CD4-positive, alpha-beta memory T cell (primary cell): ENCODE measurements at places on chromosomes 3 and 15. TPM values are rescaled to one million over a fixed set of nuclear protein-coding genes. Genes with fewer than 3 reads are reported as not detected.

GUCA1C gene
- total RNA-seq, result not detected

GRCh38 chr3:99731499-99731898, 86.2 kb upstream of the CMSS1 start:
- no peak for DNase-seq
- H3K27ac ChIP-seq, result no peak overlapping the region
- no peaks in the 10 kb centered on the region for H3K27me3 ChIP-seq
- no peaks in the 10 kb centered on the region for H3K36me3 ChIP-seq

- DNase-seq, result no peak
- no peaks in the 10 kb centered on the region for H3K36me3 ChIP-seq
- H3K27ac ChIP-seq, result no peak overlapping the region
- no peak overlapping the region for H3K4me3 ChIP-seq
- H3K4me1 ChIP-seq, result peaks cover 3% of the 10 kb centered on the region
Observed at GRCh38 chr15:62858343-62858742, 184.2 kb upstream of the TPM1 start.

- H3K4me1 ChIP-seq, result peaks cover 99% of the 10 kb centered on the region
- peak overlapping the region; percentile 67 for H3K27ac ChIP-seq
- H3K4me3 ChIP-seq, result no peak overlapping the region
- no peaks in the 10 kb centered on the region for H3K27me3 ChIP-seq
- no peak for DNase-seq
- H3K36me3 ChIP-seq, result peaks cover 32% of the 10 kb centered on the region
Observed at GRCh38 chr15:77015646-77016320, 20.9 kb downstream of the PSTPIP1 start.

DNA sequence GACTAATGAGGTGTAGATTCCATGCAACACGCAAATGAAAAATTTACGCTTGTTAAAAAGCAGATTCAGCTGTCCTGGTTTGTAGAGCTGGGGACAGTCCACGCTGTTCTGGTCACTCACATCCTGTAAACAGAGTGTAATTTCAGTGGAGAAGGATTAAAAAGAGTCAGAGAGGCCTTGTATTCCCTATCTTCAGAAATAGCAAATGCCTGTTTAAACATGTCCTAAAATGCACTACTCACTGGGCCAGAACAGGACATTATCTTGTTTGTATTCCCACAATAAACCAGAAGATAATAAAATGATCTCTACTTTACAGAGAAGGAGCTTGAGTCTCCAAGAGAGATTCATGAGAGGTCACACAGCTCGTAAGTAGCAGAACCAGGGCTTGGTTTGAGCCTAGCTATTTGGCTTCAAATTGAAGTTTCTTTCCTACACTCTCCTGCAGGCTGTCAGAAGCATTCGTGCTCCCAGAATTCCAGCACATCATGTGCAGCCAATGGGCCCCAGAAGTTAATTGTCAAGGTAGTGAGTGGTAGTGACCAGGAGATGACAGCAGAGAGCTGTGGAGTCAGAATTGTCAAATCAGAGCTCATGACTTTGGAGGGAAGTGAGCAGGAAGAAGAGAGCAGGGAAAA, 242.5 kb downstream of the ATP8B4 start:
- no peaks in the 10 kb centered on the region for H3K27me3 ChIP-seq
- DNase-seq, result no peak
- no peak overlapping the region for H3K27ac ChIP-seq
- no peak overlapping the region for H3K4me3 ChIP-seq
- H3K36me3 ChIP-seq, result no peaks in the 10 kb centered on the region
- H3K4me1 ChIP-seq, result no peaks in the 10 kb centered on the region

- no peak overlapping the region for H3K4me3 ChIP-seq
- no peaks in the 10 kb centered on the region for H3K36me3 ChIP-seq
- no peaks in the 10 kb centered on the region for H3K27me3 ChIP-seq
Observed at GRCh38 chr3:62672988-62673313, 202.3 kb downstream of the CADPS start.

GRCh38 chr3:152554980-152555379, 280.0 kb upstream of the P2RY1 start:
- H3K4me3 ChIP-seq, result no peak overlapping the region
- no peaks in the 10 kb centered on the region for H3K4me1 ChIP-seq
- no peaks in the 10 kb centered on the region for H3K36me3 ChIP-seq
- H3K27me3 ChIP-seq, result no peaks in the 10 kb centered on the region

SSUH2 gene
- total RNA-seq, result not detected

GRCh38 chr15:98121957-98122356, 161.5 kb downstream of the ARRDC4 start:
- no peaks in the 10 kb centered on the region for H3K27me3 ChIP-seq
- no peaks in the 10 kb centered on the region for H3K4me1 ChIP-seq

DNA sequence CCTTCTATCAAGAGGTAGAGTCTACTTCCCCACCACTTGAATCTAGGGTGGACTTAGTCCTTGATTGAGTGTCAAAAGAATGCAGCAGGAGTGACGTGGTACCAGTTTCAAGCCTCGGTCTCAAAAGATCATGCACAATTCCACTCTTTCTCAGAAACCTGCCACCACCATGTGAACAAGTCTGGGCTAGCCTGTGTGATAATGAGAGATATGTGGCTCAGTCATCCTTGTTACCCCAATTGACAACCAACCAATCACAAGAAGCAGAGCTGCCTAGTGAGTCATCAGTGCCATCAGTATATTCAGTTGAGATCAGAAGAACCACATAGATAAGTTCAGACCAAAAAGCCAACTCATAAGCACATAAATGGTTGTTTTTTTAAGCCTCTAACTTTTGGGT, 374.5 kb downstream of the IL20RB start:
- no peaks in the 10 kb centered on the region for H3K27me3 ChIP-seq
- H3K4me3 ChIP-seq, result no peak overlapping the region
- no peak for DNase-seq
- no peak overlapping the region for H3K27ac ChIP-seq

GRCh38 chr3:172104471-172105072, 65.2 kb downstream of the FNDC3B start:
- H3K4me3 ChIP-seq, result no peak overlapping the region
- DNase-seq, result peak; percentile 11
- no peaks in the 10 kb centered on the region for H3K36me3 ChIP-seq
- no peaks in the 10 kb centered on the region for H3K27me3 ChIP-seq
- H3K4me1 ChIP-seq, result peaks cover 86% of the 10 kb centered on the region

MASP1 gene
- total RNA-seq, result not detected

SLC6A11 gene
- total RNA-seq, result not detected

TICRR gene
- 0.12 TPM for total RNA-seq

DNA sequence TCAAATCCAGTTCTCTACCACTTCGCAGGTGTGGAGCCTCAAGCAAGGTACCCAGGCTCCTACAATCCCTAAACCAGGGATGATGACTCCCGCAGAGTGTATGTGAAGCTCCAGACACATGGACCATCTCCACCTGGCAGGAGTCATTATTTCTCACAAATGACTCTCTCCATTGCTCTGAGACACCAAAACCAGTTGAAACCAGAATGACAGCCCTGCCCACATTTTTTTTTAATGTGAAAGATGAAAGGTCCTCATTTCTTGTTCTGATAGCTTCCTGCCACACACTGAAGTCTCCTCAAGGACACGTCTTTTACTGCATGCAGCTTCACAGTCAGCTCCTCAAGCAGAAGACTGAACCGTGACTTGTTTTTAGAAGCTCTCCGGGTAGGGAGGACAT, 61.4 kb upstream of the ZBTB38 start:
- H3K4me3 ChIP-seq, result peak overlapping the region; percentile 49
- H3K36me3 ChIP-seq, result no peaks in the 10 kb centered on the region
- H3K27ac ChIP-seq, result peak overlapping the region; percentile 62
- peak; percentile 76 for DNase-seq
- peaks cover 50% of the 10 kb centered on the region for H3K4me1 ChIP-seq
- H3K27me3 ChIP-seq, result no peaks in the 10 kb centered on the region

SLC24A5 gene
- total RNA-seq, result not detected

GRCh38 chr3:49466085-49466484, 4.0 kb upstream of the DAG1 start:
- no peak overlapping the region for H3K27ac ChIP-seq
- H3K4me1 ChIP-seq, result peaks cover 13% of the 10 kb centered on the region
- no peaks in the 10 kb centered on the region for H3K36me3 ChIP-seq

CYP8B1 gene
- total RNA-seq, result not detected

DNA sequence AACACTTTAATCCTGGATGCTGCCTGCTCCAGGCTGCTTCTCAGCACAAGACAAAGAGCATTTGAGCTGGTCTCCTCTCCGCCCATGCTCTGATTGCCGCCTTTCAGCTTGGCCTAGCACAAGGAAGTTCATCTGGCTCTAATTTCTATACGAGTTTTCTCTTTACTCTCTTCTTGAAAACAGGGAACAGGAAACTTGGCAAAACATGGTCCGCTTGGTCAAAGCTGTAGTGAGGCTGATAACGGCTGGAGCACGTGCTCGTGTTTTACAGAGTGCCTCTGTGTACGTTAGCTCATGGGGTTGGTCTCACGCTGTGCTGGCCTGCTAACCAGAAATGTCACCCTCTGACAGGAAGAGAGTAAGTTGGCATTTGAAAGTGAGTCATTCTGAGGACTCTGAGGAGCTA, 19.2 kb downstream of the RARRES1 start:
- H3K4me1 ChIP-seq, result no peaks in the 10 kb centered on the region
- no peak for DNase-seq
- no peaks in the 10 kb centered on the region for H3K27me3 ChIP-seq
- no peaks in the 10 kb centered on the region for H3K36me3 ChIP-seq

SLC6A20 gene
- not detected for total RNA-seq

- H3K36me3 ChIP-seq, result peaks cover 24% of the 10 kb centered on the region
- H3K27me3 ChIP-seq, result no peaks in the 10 kb centered on the region
- H3K4me1 ChIP-seq, result no peaks in the 10 kb centered on the region
- no peak overlapping the region for H3K27ac ChIP-seq
- no peak for DNase-seq
- H3K4me3 ChIP-seq, result no peak overlapping the region
Observed at GRCh38 chr15:57272771-57273357, 103.4 kb upstream of the CGNL1 start.

TMEM108 gene
- not detected for total RNA-seq

DNA sequence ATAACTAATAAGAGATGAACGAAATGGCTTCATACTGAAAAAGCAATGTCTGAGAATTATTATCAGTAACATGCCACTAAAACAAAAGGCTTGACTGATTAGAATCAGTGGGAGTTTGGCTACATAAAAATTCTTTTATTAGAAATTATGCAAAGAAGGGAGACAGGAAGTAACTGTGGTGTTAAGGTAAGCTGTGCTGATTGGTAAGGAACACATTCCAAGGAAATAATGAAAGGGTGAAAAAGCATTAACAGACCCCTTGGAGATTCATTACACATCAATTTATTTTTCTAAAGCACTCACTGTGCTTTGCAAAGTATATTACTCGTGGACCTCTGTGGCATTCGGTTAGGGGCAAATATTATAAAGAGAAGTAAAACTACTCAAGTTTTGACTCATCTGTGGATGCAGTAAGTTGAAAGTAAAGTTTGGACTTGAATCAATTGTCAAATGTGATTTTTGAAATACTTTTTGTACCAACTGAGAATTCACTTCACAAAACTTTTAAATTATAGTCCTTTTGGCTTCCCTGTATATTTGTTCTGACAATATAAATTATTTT, 176.1 kb upstream of the ZPLD1 start:
- H3K27me3 ChIP-seq, result no peaks in the 10 kb centered on the region
- no peak overlapping the region for H3K27ac ChIP-seq
- no peaks in the 10 kb centered on the region for H3K4me1 ChIP-seq
- H3K4me3 ChIP-seq, result no peak overlapping the region

DNA sequence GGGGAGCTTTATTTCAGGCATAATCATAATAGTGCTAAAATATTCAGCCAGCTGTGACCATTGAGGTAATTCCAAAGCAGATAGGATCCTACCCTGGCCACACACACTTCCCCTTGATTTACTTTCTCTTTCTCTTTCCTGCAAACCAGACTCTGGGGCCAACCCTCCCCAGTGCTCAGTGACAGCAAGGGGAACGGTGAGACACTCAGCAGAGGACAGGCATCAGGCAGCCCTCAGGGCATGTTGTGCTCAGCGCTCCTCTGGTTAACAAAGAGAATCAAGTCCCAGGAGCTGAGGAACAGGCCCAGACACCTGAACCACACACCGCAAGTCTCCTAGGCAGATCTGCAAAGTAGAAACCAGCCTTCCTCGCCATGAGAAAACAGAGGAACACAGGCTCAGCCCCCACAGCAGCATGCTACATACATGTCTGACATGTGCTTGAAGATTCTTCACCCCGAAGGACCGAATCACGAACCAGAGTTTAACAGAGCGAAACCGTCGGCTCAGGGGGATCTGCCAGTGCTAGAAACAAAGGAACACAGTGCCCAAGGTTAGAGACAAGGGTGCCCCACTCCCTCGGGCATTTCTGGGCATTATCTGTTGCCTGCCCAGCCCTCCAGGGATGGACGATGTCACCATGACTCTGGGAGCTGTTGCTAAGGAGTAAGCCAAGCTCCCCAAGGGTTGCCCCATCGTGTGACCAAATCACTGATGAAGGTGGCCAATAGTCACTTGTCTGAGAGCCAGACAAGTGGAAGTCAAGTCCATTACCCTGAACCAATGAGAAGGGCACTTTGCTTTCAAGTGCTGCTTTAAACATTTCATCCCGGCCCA, 17.5 kb downstream of the HDC start:
- peak; percentile 60 for DNase-seq
- no peaks in the 10 kb centered on the region for H3K36me3 ChIP-seq
- peak overlapping the region; percentile 45 for H3K27ac ChIP-seq
- H3K4me3 ChIP-seq, result peak overlapping the region; percentile 15
- H3K27me3 ChIP-seq, result no peaks in the 10 kb centered on the region

DNA sequence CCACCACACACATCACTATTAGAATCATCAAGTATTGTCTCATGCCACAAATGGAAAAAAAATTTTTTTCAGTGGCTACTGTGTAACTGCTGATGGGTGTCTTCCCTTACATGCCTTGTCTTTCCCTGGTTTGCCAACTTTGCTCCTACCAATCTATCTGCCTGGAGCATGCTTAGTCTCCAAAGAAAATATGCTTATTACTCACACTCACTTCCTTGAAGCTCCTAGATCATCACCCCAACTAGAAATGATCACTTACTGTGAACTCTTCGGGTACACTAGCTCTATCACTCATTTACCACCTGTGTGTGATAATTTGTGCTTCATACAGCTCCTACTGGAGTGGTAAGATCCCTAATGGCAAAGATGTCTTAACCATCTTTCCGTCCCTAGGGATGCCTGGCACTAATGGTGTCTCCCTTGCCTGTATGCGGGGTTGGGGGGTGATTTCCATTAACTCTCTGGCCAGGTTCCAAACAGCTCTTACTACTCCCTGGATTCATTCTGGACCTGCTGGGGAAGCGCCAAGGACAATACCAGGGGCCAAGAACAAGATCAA, 799 bp downstream of the VPS33B start:
- peak overlapping the region; percentile 80 for H3K4me3 ChIP-seq
- H3K4me1 ChIP-seq, result peaks cover 34% of the 10 kb centered on the region
- peak; percentile 6 for DNase-seq
- peaks cover 9% of the 10 kb centered on the region for H3K36me3 ChIP-seq

MESP2 gene
- not detected for total RNA-seq

TMOD2 gene
- total RNA-seq, result 20.0 TPM

GRCh38 chr15:83602021-83602420, 51.9 kb upstream of the ADAMTSL3 start:
- no peaks in the 10 kb centered on the region for H3K27me3 ChIP-seq
- no peak overlapping the region for H3K27ac ChIP-seq
- H3K4me3 ChIP-seq, result no peak overlapping the region
- H3K36me3 ChIP-seq, result no peaks in the 10 kb centered on the region
